ENCODE measurements at places on chromosomes 6 and 20. TPM values are rescaled to one million over a fixed set of nuclear protein-coding genes. Genes with fewer than 3 reads are reported as not detected.
A peak's percentile ranks its signal among the peaks of the same experiment; 100 is the strongest.

Gene PRDM13
- not detected for polyA plus RNA-seq

Gene MEP1A
- 0.45 TPM for polyA plus RNA-seq

Gene AVP
- polyA plus RNA-seq: not detected

Gene E2F1
- polyA plus RNA-seq: 11.8 TPM

Gene CTAGE9
- not detected for polyA plus RNA-seq

Gene FOXF2
- polyA plus RNA-seq: 0.32 TPM

Gene JPH2
- 65.7 TPM for polyA plus RNA-seq

GRCh38 chr6:134870677-134871498 lies 79.0 kb downstream of the ALDH8A1 start:
- DNase-seq: no peak

DNA sequence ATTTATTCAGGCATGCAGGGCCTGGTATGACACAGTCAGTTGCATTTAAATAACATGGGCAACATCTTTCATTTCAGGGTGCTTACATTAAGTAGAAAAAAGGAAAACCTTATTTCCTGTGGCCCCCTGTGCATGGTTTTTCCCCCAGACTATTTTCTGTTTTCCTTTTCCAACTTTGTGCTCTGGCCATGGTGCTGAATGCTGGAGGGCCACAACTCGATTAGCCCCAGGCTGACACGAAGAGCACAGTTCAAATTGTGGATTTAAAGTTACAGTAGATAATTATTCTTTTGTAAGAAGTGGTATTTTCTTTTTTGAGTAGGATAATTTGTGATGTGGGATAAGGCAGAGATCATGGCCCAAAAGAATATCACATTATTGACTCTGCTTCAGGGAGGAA lies 332.0 kb downstream of the HAO1 start:
- no peak for DNase-seq

- no peak for DNase-seq
Measured at GRCh38 chr6:152221806-152222628, 414.5 kb downstream of the ESR1 start.

GRCh38 chr6:26032340-26033084 lies 54.7 kb upstream of the HFE start:
- DNase-seq: peak; percentile 55

- DNase-seq: no peak
Measured at GRCh38 chr6:124536157-124536841, 425.9 kb upstream of the RNF217 start.

DNA sequence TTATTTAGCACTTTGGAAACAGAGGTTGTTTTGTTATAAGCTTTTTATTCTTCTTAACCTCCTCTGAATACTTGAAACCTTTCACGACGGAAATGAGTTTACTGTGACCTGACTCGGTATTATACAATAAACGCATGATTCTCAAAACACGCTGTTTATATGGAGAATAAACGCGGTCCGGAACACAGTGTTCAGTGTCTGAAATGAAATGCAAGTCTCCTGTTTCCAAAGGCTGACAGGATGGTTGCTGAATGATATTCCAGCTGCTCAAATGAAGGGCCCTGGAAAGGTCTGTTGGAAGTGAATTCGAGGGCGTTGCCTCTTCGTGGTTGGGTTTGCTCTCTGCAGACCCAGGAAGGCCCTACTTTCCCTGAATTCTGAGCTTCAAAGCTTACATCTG lies 83.4 kb downstream of the RSPH3 start:
- DNase-seq: peak; percentile 55

GRCh38 chr6:53588816-53589509 lies 44.1 kb upstream of the GCLC start:
- DNase-seq: no peak

GRCh38 chr6:105310371-105310770 lies 92.5 kb downstream of the PREP start:
- no peak for DNase-seq

DNA sequence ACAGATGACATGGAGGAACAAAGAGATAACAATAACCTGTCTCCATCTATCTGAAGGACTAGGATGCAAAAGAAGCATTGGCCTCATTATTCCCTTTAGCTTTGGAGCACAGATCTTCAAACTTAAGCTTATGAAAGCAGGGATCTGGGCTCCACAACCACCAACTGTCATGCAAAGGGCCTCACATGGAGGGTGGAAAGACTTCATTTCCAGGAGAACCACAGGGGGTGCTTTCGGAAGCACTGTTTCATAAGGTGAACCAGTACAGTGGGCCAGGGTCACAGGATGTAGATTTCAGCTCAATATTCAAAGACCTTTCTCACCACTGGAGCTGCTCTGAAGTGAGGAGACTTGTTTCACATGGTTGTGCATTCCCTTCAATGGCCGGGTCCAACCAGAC lies 55.1 kb upstream of the MYB start:
- no peak for DNase-seq

- DNase-seq: no peak
Measured at GRCh38 chr6:155228546-155229166, 35.2 kb upstream of the CLDN20 start.

GRCh38 chr6:44247338-44248302 lies 719 bp downstream of the HSP90AB1 start:
- peak; percentile 66 for DNase-seq

DNA sequence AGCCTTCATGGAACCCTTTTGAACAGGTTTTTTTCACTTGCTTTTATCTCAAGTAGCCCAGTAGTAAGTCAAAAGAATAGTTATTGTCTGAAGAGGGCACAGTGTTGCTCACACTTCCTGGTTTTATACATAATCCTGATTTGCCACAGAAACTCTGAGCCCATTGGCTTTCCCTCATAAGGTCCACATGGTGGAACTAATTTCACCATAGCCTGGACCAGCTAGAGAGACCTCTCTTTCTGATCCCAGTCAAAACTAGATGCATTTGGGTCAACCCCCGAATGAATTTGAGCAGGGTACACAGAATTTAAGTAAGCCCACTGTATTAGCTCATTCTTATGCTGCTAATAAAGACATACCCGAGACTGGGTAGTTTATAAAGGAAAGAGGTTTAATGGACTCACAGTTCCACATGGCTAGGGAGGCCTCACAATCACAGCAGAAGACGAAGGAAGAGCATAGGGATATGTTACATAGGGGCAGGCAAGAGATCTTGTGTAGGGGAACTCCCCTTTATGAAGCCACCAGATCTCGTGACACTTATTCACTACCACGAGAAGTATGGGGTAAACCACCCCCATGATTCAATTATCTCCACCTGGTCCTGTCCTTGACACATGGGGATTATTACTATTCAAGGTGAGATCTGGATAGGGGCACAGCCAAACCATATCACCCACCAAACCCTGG lies 6.2 kb downstream of the RWDD2A start:
- DNase-seq: no peak

- DNase-seq: peak; percentile 72
Measured at GRCh38 chr6:1363729-1364572, 25.4 kb upstream of the FOXF2 start.

DNA sequence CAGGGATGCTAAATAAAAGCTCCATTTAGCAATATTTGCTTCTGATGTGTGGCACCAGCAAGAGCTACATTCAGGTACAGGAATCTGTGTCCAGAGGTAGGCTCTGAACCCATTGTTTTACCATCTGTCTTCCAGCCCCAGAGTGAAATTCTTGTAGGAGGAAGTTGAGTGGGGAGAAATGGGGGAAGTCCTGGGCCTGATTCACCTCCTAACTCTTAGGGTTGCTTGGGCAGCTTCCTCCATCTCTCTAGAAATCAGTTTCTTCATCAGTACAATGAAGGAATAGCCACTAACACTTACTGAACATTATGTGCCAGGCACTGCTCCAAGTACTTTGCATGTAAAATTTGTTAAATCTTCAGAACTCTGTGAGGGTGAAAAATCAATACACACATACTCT lies 35.1 kb upstream of the TSPYL1 start:
- no peak for DNase-seq

DNA sequence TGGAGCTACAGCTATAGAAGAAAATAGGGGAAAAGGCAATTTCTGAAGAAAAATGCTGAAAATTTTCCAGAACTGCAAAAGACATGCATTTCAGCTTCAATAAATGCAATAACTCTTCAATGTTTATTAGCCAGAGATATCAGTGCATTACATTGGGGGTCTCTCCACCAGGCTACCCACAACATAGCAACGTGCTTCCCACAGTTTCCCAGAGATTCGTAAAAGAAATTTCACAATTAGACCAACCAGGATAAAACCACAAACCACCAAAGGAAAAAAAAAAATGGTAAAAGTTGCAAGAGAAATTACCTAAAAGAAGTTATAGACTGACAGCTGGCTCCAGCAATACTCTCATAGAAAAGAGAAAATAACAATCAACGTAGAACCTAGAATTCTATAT lies 16.0 kb downstream of the LY86 start:
- DNase-seq: no peak

DNA sequence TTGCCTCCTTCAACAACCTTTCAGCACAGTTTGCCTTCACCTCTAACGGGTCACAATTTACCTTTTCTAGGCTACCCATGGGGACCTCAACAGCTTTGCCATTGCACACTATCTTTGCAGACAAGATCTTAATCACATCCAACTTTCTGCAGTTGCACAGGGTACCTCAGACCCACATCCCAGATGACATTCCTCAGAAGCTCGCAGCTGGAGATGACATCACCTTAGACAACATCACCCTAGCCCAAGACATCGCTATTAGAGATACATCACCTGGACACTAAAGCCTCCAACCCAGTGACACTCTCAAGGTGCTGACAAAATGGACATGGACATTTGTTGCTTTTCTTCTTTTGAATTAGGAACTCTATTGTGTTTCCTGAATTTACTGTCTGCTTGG lies 38.6 kb upstream of the RPP40 start:
- DNase-seq: no peak

DNA sequence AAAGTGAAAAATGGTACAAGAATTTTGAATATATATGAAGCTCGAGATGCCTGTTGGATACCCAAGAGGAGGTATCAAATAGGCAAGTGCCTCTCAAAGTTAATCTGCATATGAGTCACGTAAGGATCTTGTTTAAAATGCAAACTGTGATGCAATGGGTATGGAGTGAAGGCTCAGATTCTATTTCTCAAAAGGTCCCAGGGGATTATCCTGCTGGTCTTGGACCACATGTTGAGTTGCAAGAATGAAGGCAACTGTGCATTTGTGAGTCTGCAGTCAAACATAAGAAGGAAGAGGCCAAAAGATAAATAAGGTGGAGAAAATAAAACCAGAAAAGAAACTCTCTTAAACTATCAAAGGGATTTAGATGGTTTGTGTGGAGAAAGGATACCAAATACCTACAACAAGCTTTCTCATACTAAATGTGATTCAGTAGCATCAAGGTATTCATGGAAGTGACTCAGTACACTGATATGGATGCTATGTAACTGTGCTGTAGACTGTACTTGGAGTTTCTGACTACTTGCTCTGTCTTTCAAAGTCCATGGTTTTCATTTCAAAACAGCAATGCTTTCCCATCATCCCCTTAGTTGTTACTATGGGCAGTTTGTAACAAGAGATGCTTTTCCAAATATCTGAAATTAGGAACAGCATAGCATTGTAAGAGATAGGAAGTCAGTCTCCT lies 106.3 kb downstream of the GFRAL start:
- DNase-seq: no peak

GRCh38 chr6:55496201-55496600 lies 82.8 kb downstream of the HMGCLL1 start:
- no peak for DNase-seq

DNA sequence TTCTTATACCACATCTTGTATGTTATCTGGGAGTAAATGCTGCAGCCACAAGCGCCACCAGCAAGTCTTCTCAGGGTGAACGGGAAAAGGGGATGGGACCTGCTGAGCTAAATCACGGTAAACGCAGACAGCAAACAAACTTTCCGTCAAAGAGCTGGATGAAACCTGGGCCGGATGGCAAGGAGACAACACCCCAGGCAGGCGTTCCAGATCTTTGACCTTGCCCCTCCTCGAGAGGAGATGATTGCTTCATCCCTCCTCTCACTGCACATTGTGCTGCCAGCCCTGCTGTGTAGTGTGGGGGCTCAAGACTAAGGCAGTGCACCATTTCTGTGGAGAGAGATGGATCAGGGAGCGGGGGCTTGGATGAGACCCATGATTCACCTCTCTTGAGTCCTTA lies 9.8 kb downstream of the RAET1E start:
- DNase-seq: no peak

DNA sequence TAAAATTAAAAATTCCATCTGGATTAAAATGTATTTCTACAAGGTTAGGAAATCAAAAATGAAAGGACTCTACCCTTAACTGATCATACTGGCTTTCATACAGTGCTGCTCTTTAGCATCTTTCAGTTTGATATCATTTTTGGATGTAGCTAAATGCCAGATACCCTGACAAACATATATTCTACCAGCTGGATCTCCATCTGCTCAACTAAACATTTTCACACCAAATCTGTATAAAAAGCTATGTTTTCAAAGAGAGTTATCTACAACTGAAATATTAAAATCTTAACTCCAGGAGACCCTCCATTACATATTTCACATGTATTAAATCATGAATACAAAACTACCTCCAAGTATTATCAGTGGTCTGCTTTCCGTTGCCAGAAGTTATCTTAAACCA lies 95.7 kb downstream of the EPHA7 start:
- no peak for DNase-seq

- no peak for DNase-seq
Measured at GRCh38 chr6:132998418-132998817, 184.0 kb downstream of the RPS12 start.
